Pancreas (tissue), 10 donors: ENCODE measurements at places on chromosomes 7 and 10. TPM values are rescaled to one million over a fixed set of nuclear protein-coding genes. Genes with fewer than 3 reads are reported as not detected.

GRCh38 chr7:142440906-142441411 lies 183.1 kb upstream of the PRSS58 start:
- H3K4me3 ChIP-seq = no peak overlapping the region
- no peak overlapping the region for H3K27ac ChIP-seq
- no peak for DNase-seq
- H3K36me3 ChIP-seq = no peaks in the 10 kb centered on the region
- no peaks in the 10 kb centered on the region for H3K27me3 ChIP-seq

DNA sequence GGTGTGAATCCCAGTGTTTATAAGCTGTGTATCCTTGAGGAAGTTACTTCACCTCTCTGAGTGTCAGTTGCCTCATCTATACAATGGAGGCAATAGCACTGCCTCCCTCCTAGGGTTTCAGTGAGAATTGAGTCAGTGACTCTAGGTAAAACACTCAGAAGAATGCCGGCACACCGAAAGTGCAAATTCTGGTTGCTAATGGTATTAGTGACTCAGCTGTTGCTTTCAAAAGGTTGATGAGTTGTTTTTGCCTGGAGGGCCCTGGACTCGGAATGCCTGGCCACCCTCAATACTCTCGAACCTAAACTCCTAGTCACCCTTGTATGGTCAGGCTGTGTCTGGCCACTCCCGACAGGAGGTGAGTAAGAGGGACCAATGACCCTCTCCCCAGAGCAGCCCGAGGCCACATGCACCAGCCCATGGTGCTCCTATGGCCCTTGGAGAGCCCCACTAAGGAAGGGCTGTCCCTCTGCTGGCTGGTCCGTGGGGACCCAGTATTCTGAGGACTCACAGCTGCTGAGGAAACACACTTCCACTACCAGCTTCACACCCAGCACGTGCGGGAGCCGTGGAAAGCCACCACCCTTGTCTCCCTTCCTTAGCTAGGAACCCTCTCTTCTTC lies 60.2 kb downstream of the CALML3 start:
- no peak overlapping the region for H3K4me3 ChIP-seq
- no peaks in the 10 kb centered on the region for H3K27me3 ChIP-seq
- H3K4me1 ChIP-seq = no peaks in the 10 kb centered on the region
- H3K27ac ChIP-seq = no peak overlapping the region
- no peak for DNase-seq

DNA sequence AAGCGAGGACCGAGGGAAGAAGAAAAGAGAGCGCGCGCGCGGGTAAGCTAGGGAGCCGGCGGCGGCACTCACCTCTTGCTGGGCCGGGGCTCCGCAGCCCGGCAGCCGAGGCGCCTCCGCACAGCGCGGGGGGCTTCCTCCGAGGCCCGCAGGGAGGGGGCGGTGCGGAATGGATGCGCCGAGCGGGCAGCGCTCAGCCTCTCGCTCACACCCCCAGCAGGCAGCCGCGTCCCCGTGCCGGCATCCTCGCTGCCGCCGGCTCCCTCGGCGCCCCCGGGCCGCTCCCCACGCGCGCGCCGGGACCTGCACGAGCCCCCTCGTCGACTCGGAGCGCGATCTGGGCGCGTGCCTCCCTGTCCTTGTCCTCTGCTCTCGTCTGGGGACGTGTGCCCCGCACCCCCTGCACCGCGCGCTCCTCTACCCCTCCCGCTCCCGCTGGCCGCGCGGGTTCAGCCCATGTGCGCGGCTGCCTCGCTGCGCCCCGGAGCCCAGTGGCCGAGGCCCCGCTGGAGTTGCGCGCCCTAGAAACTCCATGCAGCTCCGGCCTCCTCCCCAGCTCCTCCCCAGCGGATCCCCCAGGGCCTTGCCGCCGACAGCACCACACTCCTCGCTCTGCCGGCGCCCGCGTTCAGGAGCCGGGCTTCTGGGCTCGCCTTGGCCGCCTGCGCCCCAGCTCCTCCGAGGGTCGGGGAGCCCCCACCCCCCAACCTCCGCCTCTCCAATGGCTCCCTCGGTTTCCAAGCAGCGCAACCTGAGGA lies 75.3 kb downstream of the CALN1 start:
- no peak for DNase-seq
- H3K27me3 ChIP-seq = no peaks in the 10 kb centered on the region
- no peaks in the 10 kb centered on the region for H3K36me3 ChIP-seq
- no peak overlapping the region for H3K27ac ChIP-seq

GRCh38 chr10:87642988-87643387 lies 16.7 kb upstream of the PAPSS2 start:
- no peak for DNase-seq
- no peaks in the 10 kb centered on the region for H3K36me3 ChIP-seq
- H3K27ac ChIP-seq = no peak overlapping the region
- H3K27me3 ChIP-seq = no peaks in the 10 kb centered on the region

GRCh38 chr7:157613575-157614322 lies 276.9 kb downstream of the DNAJB6 start:
- DNase-seq = no peak
- H3K27ac ChIP-seq = no peak overlapping the region
- H3K4me1 ChIP-seq = no peaks in the 10 kb centered on the region
- no peaks in the 10 kb centered on the region for H3K27me3 ChIP-seq
- no peaks in the 10 kb centered on the region for H3K36me3 ChIP-seq

GRCh38 chr7:102849079-102849478 lies 63.7 kb upstream of the LRRC17 start:
- no peak for DNase-seq
- no peaks in the 10 kb centered on the region for H3K36me3 ChIP-seq
- H3K27me3 ChIP-seq = no peaks in the 10 kb centered on the region
- no peak overlapping the region for H3K4me3 ChIP-seq
- no peaks in the 10 kb centered on the region for H3K4me1 ChIP-seq

GRCh38 chr10:47076949-47077361 lies 165.7 kb downstream of the PTPN20 start:
- H3K4me3 ChIP-seq = no peak overlapping the region
- no peaks in the 10 kb centered on the region for H3K4me1 ChIP-seq
- no peak for DNase-seq

Gene UPK3B
- total RNA-seq = 0.69 TPM

Gene NKX2-3
- 2.3 TPM for total RNA-seq

DNA sequence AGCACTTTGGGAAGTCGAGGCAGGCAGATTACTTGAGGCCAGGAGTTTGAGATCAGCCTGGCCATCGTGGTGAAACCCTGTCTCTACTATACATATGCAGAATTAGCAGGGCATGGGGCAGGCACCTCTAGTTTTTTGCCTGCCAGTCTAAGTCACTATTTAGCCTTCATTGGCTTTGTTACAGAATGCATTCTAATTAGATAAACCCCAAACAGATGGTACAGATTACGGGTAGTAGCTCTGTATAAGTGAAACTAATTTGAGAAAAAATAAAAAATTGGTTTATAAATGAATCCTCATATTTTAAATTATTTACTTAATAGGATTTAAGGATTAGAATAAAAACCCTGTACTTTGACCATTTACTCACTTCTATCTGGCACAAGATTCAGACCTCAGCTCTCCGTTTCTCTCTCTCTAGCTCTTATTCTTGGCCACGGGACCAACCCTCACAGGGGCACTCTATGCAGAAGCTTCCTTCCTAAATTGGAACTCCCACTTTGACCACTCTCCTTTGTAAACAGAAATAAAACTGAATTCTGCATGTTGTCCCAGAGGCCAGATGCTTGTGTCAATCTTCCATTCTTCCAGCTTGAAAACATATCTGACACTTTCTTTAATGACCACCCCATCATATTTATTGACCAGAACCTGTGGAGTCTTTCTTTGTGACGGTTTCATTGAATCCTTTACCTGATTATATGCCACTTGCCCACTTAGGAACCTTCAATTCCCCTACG lies 26.8 kb downstream of the BET1 start:
- H3K36me3 ChIP-seq = no peaks in the 10 kb centered on the region
- no peak overlapping the region for H3K27ac ChIP-seq
- DNase-seq = no peak
- no peak overlapping the region for H3K4me3 ChIP-seq

DNA sequence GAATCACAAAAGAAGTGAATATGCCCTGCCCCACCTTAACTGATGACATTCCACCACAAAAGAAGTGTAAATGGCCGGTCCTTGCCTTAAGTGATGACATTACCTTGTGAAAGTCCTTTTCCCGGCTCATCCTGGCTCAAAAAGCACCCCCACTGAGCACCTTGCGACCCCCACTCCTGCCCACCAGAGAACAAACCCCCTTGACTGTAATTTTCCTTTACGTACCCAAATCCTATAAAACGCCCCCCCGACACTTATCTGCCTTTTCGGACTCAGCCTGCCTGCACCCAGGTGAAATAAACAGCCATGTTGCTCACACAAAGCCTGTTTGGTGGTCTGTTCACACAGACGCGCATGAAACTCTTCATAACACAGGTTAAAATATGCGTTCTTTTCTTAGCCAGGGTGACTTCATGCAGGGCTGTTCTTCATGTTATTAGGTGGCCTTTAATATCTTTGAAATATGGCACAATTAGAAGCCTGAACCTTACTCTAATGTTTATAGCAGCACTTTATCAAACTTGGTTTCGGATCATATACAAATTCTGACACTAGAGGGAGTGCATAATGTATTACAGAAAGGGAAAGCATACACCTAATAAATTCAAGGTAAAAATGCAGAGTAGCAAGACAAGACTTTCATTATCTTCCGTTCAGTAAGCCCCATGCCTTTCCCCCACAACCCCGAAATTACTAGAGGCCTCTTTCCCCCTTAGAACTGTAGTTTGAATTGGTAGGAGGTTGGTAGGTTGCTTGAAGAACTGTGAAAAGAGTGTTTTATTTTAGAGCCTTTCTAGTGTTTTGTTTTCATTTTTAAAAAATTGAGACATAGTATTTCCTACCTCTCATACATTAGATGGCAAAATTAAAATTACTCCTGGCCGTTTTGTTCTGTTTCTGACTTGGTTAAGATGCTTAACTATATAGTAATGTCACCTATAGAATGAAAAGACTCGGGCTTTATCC lies 117.9 kb downstream of the NPY start:
- no peaks in the 10 kb centered on the region for H3K4me1 ChIP-seq
- no peaks in the 10 kb centered on the region for H3K36me3 ChIP-seq
- no peak overlapping the region for H3K4me3 ChIP-seq
- H3K27ac ChIP-seq = no peak overlapping the region
- DNase-seq = no peak

Gene ABCF2
- 11.2 TPM for total RNA-seq
